NB4 (cell line): ENCODE measurements at places on chromosomes 12 and 14.

DNA sequence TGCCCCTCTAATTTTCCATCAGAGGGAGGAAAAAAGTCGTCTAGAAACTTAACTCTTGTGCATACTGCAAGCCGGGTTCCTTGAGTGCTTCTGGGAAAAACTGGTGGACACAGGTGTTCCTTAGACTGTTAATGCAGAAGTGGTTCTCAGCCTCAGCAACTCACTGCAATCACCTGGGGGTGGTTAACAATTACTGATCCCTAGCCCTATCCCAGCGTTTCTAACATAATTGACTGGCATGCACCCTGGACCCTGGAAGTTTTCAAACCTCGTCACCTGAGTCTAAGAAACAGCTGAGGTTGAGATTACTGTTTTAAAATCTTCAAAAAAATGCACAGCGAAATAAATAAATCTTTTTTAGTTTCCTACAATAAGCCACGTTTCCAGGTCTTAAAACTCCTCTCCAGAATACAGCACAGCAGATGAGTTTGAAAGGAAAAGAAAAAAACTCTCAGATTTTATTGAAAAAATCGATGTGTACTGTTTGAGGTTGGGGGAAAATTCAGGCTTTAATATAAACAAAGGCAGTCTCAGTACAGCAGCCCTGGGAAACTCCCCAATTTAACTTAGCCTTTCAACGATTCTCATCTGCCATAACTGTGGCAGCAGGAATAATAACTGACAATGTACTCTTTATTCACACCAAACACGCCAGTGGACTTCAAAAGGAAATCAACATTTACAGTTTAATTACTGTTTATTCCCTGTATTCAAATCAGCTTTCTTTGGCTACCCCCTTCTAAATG is 45.4 kb downstream of the PHLDA1 start:
- no peak for DNase-seq

GRCh38 chr12:111168009-111168900 is 200.6 kb downstream of the PHETA1 start:
- DNase-seq = no peak

DNA sequence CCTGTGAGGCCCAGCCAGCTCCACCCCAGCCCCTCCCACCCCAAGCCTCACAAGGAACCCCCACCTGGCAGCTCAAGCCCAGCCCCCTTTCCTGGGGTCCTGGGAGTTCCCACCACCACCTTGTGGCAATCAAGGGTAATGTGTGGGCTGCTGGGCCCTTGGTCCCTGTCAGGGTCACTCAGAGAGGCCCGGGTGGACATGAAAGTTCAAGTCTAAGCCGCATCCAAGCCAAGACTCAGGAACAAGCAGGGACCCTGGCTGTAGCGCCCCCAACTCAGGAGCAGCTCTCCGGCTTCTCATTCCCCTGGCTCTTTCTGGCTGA is 106.4 kb upstream of the C14orf180 start:
- DNase-seq = no peak

GRCh38 chr14:71741241-71741640 is 191.0 kb upstream of the RGS6 start:
- DNase-seq = no peak

DNA sequence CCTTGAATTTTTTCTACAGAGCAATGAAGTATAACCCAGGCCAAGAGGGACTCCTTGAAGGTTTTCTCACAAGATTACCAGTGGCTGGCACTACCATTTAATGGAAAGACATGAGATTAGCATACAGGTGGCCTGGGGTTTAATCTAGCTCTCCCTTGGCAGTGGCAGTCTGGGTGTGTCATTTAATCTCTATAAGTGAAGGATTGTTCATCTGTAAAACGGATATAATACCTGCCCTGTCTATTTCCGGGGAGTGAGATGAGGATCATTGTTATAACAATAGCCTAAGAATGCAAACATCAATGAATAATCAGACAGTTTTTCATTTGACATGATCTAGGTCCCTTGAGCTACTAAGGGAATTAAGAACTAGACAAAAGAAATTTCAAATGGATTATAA is 168.7 kb upstream of the CPNE8 start:
- DNase-seq = no peak

- DNase-seq = no peak
Observed at GRCh38 chr14:91245029-91245428, 525 bp upstream of the GPR68 start.

GRCh38 chr14:73829526-73830431 is 21.9 kb upstream of the PTGR2 start:
- peak; percentile 78 for DNase-seq

- DNase-seq = no peak
Observed at GRCh38 chr12:52614381-52615207, 3.8 kb downstream of the KRT73 start.

DNA sequence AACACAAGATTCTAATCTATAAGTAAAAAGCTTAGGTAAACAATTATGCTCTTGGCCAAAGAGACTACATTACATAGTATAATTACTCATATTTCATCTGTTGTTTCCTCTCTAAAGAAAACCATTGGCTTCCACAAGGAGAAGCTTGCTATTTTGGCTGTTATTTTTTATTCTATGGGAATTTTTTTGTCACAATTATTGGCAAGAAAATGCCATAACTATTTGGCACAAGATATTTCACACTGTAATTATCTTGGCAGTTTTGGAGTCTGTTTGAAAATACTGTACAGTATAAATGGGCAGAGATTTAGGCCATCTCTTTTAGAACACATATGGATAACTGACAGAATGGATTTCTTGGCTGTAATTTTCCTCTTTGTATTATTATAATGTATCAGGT is 51.2 kb downstream of the KCNH5 start:
- no peak for DNase-seq

GRCh38 chr12:43848226-43848507 is 12.3 kb downstream of the TMEM117 start:
- no peak for DNase-seq

- DNase-seq = no peak
Observed at GRCh38 chr12:104454997-104455396, 1.8 kb upstream of the CHST11 start.

GRCh38 chr14:95289323-95290010 is 30.2 kb downstream of the CLMN start:
- no peak for DNase-seq

DNA sequence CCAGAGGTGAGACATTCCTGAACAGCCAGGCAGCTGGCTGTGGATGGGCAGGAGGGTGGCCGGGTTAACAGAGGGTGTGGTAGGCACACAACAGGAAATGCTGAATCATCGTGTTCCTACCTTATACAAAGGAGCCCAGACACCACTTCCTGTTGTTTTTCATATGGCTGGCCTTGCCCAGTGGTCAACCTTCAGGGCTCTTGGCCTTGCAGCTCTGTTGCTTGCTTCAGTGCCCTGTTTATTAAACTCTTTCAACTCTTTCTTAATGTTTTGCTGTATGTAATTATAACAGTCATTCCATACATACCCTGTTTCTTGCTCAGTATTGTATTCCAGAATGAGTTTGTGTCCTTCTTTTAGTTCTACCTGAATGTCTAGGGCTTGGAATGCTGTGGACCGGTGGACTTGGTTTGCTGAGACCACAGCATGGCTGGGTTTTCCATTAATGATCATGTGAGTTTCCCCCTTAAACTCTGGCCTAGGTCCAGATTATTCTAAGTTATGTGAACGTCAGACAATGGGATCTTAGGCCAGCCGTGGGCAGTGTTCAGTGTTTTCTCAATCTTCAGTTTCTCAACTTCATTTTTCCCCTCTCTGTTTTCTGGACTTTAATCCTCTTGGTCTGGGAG is 11.9 kb downstream of the CFAP54 start:
- peak; percentile 83 for DNase-seq

DNA sequence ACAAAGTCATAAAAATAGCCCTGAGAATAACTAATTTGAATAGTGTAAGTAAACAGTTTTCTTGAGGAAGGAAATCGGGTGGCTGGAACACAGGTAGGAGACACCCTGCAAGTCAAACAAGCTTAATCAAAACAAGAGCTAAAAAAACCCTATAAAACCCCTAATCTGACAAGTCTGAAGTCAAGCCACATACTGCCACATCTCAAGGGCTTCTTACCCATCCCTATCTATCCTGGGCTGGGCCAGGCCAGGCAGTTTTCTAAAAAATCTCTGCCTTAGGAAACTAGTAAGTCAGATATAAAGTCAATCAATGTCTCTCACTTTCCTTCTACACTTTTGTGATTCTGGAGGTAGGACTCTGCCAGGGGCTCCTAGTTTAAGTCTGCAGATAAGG is 15.3 kb downstream of the UBE2N start:
- DNase-seq = no peak

DNA sequence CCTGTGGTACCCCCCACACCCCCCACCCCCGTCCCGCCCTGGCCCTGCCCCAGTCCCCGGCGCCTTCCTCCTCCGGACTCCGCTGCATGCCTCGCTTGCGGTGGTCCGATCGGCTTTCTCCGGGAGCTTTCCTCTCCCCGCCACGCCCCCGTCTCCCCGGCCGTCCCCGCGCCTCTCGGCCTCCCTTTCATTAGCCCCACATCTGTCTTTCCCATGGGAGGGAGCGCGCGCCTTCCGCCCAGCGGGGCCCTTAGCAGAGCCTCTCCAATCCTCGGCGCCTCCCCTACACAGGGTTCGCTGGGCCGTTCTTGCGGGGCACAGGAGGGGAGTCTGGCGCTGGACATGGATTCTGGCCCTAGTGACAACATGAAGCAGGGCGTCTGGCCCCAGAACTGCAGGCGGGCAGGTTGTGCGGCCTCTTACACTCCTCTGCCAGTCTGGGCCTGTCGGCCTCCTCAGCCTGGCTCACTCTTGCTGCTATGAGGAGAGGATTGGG is 1.5 kb upstream of the EFS start:
- DNase-seq = no peak

DNA sequence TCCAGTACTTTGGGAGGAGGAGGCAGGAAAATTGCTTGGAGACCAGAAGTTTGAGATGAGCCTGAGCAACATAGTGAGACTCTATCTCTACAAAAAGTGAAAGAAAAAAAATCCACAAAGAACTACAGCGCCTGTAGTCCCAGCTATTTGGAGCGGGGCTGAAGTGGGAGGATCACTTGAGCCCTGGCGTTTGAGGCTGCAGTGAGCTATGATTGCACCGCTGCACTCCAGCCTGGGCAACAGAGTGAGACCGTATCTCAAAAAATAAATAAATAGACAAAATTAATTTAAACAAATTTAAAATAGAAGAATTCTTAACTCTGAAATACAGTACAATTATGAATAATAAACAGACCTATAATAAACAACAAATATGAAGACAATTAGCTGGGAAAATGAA is 40.9 kb downstream of the ATL1 start:
- DNase-seq = no peak

DNA sequence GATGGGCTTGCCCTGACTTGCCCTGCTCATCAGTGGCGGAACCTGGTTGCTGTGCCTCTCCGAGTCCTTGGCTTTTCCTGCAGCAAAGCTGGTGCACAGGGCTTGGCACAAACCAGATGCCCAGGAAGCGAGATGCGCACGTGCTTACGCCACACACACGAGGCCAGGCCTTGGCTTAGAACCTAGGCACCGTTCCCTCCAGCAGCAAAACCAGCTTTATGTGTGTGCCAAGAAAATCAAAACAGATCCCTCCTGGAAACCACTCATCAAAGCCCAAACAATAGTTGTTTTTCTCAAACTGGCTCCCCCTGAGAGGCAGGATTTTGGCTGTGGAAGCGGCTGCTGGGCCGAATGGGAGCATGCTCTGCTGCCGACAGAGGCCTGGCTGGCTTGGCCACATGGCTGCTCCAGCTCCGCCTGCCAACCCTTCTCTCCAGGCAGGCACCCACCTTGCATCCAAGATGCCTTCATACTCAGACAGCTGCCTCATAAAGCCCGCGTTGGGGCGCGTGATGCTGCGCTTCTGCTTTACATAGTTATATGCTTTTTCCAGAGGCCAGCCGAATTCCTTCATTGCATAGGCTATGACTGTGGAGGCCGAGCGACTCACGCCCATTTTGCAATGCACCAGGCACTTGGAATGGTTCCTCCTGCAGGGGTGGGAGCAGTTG is 58.7 kb downstream of the SSH1 start:
- DNase-seq = no peak

DNA sequence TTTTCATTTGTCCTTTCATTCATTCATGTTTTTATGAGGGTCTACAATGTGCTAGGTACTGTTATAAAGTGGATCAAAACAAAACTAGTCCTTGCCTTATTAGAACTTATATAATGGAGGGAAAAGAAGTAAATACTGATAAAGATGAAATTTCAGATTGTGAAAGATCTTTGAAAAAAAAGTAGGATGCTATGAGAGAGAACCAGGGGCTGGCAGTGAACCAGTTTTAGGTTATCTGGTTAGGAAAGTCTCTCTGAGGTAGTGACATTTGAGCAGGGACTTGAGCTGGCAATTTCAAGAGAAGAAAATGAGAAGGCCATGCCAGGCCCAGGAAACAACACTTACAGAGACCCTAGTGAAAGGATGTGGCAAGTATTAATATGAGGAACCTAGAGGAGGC is 57.3 kb upstream of the E2F7 start:
- no peak for DNase-seq

DNA sequence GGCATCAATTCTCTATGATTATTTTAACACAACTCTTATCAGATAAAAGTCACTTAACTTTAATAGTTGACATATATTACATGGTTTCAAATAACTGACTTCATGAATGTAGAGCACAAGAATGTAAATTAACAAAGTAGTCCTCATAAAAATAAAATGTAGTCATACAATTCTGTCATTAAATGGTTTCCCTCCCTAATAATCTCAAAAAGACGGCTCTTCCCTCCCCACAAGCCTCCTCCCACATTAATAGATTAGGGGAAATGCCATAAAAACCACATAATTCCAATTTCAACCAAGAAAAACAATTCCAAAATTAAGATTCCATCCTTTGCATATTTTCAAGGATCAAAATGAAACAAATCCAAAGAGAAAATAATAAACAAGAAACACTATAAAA is 36.7 kb downstream of the SPTLC2 start:
- DNase-seq = no peak

- DNase-seq = no peak
Observed at GRCh38 chr12:68844318-68844745, 36.4 kb downstream of the MDM2 start.

DNA sequence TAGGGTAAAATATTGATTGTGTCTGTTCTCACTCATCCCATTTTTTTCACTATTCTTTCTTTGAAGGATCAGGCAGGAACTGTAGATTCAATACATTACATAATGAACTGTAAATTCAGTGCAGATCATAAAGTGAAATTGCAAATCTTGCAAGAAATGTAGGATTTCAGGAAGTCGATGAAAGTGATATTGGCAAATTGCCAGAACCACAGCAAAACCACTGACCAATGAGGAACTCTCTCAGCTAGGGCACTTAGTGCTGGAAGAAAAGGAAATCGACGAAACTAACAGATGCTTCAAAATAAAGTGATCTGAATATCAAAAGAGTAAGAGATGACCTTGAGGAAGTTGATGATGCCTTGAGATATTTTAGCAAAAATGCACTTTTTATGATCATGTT is 157.6 kb downstream of the AACS start:
- peak; percentile 82 for DNase-seq

- no peak for DNase-seq
Observed at GRCh38 chr14:68710776-68711175, 82.1 kb downstream of the ZFP36L1 start.

- no peak for DNase-seq
Observed at GRCh38 chr12:125169870-125170269, 104.6 kb downstream of the AACS start.
